ENCODE measurements at places on chromosomes 7 and 10. TPM values are rescaled to one million over a fixed set of nuclear protein-coding genes. Genes with fewer than 3 reads are reported as not detected.

SDK1 gene
- 2.3 TPM for total RNA-seq

MMP21 gene
- total RNA-seq = not detected

OR2A12 gene
- not detected for total RNA-seq

CACNA2D1 gene
- total RNA-seq = 46.1 TPM

PHYHIPL gene
- not detected for total RNA-seq

PTEN gene
- 54.6 TPM for total RNA-seq

ENO4 gene
- not detected for total RNA-seq

POU6F2 gene
- 0.24 TPM for total RNA-seq

Data from Right ventricle myocardium inferior (tissue), 1 donor.